ENCODE measurements at places on chromosomes 1 and 21. TPM values are rescaled to one million over a fixed set of nuclear protein-coding genes. Genes with fewer than 3 reads are reported as not detected.

GRCh38 chr21:34580181-34580700 lies 34.7 kb downstream of the RCAN1 start:
- no peak for DNase-seq

B3GALT2 gene
- total RNA-seq, result 12.9 TPM

C1orf94 gene
- total RNA-seq, result not detected

TPTE gene
- total RNA-seq, result 0.43 TPM

NBPF26 gene
- total RNA-seq, result 32.8 TPM

DNA sequence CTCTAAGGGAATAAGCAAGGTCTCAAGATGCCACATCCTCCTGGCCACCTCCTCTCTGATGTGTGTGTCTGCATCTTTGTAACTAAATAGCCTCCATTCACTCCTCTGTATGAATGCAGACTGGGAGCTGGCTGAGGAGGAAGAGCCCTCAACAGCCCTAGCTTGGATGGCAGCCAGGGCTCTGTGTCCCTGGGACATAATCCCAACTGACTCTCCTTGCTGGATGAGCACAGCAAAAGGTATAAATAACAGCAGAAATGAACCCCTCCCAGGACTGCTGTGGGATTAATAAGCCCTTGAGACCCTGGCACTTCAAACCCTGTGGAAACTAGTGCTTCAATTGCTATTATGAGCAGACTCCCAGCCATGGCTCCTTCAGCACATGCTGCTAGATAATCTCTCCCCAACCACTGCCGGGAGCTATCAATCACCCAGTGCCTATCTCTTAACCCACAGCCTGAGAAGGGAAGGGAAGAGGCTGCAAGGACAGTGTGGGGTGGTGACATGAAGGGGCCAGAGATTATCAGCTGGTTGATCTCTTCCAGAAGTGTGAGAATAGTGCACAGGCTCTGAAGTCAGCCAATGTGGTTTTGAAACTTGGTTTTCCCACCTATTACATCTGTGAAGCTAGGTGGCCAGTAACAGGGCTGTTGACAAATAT lies 152.2 kb downstream of the TNR start:
- DNase-seq, result no peak

DNA sequence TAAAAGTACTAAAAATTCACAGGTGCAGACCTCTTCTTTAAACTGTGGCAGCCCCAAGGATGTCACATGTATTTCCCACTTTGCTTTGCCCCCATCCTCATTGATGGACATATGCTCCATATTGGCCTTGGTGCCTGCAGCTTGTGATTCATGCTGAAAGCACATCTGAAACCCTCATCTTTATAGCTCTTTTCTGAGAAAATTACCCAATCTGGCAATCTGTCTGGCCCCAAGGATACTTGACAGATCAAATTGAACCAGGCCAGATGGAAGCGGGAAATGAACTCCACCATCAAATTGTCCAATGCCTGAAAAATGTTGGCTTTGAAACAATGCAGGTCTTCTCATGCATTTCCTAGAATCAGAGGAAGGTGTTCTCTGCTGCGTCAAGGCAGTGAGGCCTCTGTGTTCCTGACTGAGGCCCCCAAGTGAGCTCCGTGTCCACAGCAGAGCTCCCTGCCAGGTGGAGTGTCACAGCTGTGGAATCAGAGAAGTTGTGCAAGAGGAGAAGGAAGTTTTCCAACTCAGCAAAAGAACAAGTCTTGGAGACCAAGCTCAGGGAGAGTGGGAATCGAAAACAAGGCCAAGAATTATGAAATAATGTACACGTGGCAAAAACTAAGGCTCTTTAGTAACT lies 323.7 kb downstream of the PLPP3 start:
- peak; percentile 83 for DNase-seq

DNA sequence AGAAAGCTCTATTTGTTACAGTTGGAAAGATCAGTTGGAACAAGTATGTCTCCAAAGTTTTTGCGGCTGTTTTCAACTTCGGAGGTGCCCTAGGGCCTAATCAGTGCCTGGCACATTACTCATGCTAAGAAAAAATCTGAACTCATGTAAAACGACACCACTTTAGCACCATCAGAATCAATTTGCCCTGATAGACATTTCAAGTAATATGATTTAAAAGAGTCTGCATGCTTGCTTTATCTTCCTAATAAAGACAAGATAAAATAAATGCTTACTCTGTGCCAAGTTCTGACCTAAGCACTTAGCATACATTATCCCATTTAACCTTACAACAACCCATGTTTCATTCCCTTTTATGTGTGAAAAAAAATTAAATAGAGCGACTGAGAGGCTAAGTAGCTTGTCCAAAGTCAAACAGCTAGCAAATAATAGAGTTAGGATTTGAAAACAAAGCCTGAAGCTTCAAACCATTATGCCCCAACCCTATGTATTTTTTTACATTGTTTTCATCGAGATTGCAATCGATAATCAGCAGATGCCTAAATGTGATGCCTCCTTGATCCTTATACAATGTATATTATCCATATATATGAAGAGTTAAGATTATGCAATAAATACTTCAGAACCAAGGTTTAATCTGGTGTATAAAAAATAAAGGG lies 91.3 kb downstream of the DENND1B start:
- DNase-seq, result no peak

PTAFR gene
- under 0.01 TPM for total RNA-seq

MSH4 gene
- 0.43 TPM for total RNA-seq

- peak; percentile 55 for DNase-seq
These were observed 89.5 kb upstream of the CD53 start for GRCh38 chr1:110783292-110783918.

GRCh38 chr1:80047791-80048190 lies 1041.3 kb upstream of the ADGRL4 start:
- no peak for DNase-seq

UMODL1 gene
- total RNA-seq, result not detected

OR6K3 gene
- total RNA-seq, result not detected

CYP2J2 gene
- not detected for total RNA-seq

DNA sequence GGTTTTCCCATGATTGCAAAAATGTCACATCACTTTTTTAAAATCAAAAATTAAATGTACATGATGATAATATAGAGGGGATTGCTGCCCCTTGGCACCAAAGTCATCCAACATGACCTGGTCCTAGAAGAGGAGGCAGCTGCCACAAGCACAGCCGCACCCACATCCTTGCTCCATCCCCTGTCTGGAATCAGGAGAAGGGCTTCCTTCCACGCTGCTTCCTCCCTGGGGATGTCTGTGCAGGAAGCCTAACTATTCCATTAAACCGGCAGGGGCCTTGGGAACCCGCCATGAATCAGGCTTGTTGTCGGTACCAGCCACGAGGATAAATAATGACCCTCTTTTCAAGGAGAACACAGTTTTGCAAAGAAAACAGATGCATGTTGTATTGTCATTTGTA lies 68.7 kb upstream of the AJAP1 start:
- no peak for DNase-seq

- DNase-seq, result no peak
These were observed 190.7 kb downstream of the HHIPL2 start for GRCh38 chr1:222357252-222357651.

GRCh38 chr1:189117072-189117770 lies 1360.4 kb downstream of the BRINP3 start:
- DNase-seq, result no peak

GRCh38 chr1:171488190-171488929 lies 3.0 kb downstream of the PRRC2C start:
- DNase-seq, result no peak

TTC39A gene
- total RNA-seq, result 0.64 TPM

- no peak for DNase-seq
These were observed 105.5 kb downstream of the TOMM20 start for GRCh38 chr1:235022981-235023710.

C8A gene
- not detected for total RNA-seq

GRCh38 chr1:178037510-178038253 lies 56.2 kb upstream of the RASAL2 start:
- peak; percentile 52 for DNase-seq

DNA sequence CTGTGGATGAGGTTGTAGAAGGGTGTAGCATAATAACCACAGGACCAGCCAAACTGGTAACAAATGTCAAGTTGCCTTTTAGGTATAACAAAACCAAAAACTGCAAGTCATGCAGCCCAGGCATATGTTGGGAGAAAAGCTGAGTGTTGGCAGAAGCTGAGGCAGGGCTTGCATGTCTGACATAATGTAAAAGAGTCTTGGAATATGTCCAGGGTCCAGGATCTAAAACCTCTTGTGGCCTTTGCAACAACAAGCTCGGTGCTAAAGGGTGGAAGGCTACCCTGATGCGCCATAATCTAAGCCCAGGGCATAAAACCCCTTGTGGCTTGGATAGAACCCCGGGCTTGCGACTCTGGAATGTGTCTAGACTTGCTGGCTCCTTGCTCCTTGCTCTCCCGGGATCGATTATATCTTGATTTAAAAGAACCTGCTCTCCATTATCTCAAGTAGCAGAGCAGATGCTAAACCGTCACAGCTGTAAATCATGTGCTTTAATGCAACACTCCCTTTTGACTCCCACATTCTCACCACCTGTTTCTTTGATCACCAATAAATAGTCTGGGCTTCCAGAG lies 26.5 kb upstream of the SLC35A3 start:
- DNase-seq, result peak; percentile 58

Data from fibroblast of villous mesenchyme (primary cell).